Right hindlimb (tissue), 1 donor: ENCODE measurements at places on chromosomes 2 and 18.

- DNase-seq, result no peak
Measured at GRCh38 chr18:34219651-34220050, 5.1 kb downstream of the NOL4 start.

DNA sequence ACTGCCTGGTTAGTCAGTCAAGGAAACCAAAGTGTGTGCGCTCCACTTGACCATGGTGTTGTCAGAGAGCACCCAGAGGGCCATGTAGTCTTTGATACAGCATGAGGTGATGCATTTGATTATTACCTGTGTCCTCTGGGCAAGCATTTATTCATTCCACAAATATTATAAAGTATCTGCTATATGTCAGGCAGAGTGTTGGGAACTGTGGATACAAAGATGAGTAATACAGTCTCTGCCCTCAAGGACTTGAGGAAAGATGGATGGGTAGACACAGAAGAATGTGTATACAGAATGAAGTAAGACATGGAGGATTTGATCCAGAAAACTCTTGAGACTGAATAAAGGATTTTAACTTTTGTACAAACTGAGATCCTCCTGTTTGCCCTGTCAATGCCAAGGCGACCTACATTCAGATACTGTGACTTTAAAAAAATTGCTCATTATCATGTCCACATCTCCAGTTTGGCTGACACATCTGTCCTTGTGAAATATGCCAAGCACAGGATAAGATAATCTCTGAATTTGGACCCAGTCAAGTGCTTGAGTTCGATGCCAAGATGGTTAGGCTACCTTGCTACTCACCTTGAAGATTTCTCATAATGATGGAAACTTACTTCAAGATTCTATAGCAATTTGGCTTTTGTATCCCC, 50.8 kb downstream of the ACYP2 start:
- DNase-seq, result no peak

DNA sequence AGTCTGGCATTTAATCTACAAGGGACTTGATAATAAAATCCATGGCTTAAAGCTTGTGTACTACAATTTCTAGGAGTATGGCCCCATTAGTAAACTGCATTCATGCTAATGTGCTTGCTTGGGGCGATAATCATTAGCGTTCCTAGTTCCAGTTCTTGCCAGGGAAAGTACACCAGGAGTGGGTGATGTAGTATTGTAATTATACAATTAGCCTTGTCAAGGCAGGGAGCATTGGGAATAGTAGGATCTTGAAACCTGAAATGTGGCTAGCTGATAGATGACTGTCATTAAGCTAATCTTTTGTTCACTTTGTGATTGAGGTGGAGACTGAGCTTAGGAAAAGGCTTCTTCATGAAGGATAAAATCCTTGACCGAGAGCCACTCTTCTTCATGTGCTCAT, 989.2 kb downstream of the CPS1 start:
- no peak for DNase-seq

DNA sequence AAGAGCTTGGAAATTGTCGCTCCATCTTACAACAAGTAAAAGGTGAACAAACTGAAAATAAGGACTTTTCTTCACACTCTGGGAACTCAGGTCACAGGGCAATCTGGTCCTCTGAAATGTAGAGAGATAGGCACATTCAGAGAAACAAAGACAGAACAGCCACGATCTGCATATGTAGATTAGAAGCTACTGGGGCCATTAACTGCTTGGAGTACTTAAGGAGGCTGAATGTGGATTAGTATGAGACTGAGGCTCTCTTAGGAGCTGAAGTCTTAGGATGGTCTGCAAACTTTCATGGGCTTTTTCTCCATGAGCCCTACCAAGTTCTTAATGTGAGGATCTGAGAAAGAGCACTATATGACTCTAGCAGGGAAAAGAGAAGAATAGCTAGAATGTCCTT, 265.3 kb upstream of the NXPH2 start:
- no peak for DNase-seq

- DNase-seq, result peak; percentile 11
Measured at GRCh38 chr18:48817021-48817461, 133.7 kb downstream of the SMAD7 start.

DNA sequence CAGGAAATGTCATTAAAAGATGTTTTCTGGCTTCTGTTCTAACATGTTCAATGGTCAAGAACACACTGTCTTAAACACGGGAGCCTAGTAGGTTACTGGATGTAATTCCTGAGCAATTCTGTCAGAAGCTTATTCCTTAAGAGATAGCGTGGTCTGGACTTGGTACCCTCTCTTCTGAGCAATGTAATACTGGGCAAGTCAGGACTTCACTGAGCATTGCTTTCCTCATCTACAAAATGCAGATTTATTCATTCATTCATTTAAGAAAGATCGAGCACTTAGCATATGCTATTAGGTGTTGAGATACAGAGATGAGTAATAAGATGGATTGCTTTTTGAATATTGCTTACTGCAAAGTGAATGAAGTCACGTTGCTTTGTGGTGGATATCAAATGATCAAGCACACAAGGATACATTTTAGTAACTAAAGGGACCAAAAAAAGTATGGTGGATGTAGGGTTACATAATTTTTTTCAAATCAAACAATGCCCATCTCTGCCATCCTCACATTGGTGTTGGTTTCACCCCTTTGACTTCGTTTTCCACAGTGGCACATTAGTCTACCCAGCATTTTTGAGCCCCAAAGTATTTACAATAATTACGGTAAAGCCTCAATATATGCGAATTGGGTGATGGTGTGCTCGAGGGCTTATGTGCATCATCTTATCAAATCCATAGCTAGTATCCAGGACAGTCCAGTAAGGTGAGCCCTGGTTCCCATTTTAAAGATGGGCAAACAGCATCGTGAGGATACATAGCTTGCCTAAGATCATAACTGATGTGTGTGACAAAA, 65.3 kb downstream of the ZC3H6 start:
- no peak for DNase-seq

DNA sequence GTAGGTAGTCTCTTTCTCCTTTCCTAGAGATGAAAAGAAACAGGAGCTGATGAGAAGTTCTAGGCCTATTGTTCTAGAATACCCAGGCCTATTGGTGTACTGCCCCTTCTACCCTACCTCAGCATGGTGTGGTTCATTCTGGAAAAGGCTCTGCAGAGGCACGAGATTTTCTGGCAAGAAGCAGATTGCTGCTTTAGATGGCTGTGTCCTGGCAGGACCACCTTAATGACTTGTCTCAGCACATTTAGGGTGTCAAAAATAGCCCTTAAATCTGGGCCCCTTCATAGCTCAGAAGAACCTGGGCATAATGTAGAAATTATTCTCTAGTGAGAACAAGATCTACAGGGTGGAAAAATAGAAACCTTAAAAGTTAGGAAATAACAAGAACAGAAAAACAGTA, 87.9 kb downstream of the BCL2L11 start:
- DNase-seq, result no peak

DNA sequence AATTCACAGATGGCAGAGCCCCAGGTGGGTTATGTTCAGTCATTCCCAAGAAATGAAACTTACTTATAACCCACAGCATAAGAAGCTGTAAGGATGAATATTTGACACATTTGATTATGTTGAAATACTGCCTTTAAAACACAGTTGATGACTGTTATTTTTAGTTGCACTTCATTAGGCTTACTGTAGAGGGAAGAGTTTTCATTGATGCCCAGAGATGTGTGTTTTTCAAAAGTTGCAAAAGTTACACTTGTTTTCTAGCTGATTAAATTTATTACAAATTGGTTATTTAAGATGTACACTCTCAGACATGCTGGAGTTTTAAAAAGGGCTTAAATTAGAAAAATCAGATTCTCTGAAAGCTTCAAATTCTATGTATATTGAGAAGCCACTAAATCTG, 506.1 kb downstream of the PARD3B start:
- no peak for DNase-seq

DNA sequence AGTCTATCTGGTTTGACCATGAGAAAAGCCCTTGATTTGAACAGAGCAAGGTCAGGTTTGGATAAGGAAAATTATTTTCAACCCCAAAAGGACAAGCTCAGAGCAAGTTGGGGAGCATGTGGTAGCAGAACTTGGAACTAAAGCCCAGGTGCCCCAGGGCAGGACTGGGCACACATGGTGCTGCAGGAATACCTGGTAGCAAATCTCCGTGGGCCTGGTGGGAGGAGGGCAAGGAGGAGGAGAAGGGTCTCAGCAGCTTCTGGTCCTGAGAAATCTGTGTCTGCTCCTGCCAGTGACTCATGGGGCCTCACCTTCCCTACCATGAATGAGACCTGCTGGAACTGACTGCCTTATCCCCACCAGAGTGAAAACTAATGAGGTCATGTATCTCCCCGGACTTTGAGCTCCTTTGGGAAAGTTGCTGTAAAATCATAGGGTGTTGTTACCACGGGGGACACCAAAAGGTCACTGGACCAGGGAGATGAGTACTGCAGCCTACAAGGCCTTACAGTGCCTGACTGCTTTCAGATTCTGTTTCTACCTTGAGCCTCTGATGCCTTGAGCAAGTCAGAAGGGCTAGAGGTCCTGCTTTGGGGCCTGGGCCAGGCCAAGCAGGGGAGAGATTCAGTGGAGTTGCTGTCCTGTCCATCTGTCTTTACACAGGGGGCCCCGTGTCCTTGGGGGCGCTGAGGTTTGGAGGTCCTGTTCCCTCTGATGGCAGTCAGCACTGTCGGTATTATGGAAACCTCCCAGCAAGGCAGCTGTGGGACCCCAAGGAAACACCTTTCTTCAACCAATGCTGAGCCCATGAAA, 304.0 kb downstream of the MYCN start:
- no peak for DNase-seq

DNA sequence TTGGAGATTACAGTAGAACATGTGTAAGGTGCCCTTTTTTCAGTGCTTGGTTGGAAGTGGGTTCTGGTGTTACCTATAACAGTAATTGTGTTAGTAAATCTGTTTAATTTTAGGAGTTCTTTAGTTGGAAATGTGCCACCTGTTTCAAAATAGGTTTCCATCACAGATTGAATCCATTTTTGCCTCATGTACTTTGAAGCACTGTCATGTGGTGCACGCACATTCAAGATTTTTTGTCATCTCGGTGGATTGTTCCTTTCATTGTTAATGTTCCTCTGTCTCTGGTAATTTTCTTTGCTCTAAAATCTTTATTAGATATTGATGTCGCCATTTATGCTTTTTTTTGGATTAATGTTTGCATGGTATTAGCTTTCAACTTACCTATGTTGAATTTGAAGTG, 1.3 kb downstream of the ATP9B start:
- DNase-seq, result no peak

- DNase-seq, result no peak
Measured at GRCh38 chr2:240551811-240552210, 6.0 kb downstream of the ANKMY1 start.

GRCh38 chr2:111052621-111053020, 68.1 kb upstream of the BCL2L11 start:
- DNase-seq, result no peak

DNA sequence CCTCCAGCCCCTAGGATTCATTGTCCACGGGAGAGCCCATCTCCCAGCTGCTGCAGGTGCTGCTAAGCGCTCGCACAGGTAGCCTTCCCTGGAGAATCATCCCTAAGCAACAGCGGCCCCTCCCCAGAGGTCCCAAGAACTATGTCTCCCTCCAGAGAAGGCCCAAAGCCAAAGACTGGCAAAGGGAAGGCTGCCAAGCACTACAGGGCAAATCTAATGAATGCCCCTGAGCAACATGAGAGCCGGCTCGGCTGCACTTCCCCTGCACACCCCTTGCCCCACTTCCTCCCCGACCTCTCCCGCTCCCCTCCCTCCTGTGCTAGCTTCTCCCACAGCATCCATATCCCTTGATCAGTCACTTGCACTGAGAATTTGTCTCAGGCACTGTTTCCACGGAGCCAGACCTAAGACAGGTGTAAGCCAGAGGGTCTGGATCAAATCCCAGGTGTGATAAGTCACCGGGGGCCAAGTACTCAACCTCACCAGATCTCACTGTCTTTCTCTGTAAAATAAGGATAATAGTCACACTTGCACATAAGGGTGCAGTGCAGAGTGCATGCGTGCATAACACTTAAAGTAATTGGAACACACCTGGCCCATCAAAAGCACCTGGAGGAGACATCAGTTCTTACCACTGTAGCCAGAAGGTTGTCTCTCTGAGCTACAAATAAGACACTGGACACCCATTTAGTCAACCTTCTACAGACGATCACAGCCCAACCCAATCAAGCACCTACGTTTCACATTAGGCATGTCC, 20.1 kb upstream of the COL6A3 start:
- no peak for DNase-seq

DNA sequence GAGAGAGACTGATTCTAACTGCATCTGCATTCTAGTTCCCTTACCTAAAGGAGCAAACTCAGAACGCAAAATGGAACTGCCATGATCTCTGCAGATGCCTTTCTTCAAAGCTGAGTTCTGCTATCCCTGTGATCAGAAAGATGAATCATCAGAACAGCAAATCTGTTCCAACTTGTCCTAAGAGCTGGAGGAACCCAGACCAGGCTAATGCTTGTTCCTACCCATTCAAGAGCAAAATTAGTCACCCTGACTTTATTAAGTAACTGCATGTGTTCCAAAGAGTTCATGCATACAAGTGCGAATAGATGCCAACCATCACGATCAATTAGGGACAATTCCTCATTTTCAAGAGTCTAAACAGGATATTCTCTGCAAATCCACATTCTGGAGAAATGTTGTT, 46.5 kb downstream of the MBP start:
- no peak for DNase-seq

DNA sequence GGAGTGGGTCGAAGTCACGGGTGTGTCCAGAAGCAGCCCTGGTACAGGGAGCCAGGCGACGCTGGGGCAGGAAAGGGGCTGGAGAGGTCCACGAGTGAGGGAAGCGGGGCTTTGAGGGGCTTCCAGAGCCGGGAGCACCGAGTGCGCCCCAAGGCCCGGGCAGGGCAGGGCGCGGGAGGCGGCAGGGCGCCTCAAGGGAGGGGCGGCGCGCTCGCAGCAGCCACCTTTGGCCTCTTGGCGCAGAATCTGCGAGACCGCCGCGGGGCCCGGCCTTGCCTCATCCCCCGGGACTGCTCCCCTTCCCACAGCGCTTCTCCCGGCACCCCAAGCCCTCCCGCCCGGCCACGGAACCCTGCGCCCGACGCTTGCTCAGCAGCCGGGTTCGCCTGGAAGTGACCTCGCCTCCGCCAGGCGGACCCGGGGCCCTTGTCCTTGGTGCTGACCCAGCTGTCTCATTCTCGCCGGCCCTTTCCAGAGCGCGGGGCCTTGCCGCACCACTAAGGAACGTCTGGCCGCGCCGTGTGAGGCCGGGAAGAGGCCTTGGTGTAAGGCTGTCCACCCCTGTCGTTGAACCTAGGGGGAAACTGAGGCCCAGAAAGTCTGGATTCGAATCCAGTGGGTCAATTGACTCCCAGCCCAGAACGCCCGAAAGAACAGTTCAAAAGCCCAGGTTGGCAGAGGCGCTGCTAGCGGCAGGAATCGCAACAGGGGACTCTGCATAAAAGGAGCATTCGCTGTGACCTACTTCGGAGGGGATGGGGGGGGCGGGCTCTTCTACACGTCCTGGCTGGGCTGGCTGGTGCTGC, 584 bp upstream of the DNER start:
- DNase-seq, result peak; percentile 82

DNA sequence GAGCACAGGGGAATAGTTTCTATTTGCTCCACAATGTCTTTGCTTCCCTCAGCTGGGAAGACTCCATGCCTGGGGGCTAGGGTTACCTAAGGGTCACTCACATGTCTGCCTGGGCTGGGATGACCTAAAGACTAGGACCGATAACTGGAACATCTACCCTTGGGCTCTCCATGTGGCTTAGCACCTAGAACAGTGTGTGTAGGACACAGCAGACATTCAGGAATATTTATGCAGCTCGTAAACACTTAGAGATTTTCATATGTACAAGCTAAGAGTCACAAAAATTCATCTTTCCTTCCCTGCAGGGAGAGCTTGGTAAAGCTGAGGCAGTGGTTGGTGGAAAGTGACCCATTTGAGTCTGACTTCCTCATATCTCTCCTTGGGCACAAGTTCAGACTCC, 55.8 kb downstream of the FBLN7 start:
- DNase-seq, result no peak
